ENCODE measurements at places on chromosomes 1 and 21.
A peak's percentile ranks its signal among the peaks of the same experiment; 100 is the strongest.

- DNase-seq: peak; percentile 82
Measured at GRCh38 chr1:36207339-36207738, 16.9 kb upstream of the THRAP3 start.

DNA sequence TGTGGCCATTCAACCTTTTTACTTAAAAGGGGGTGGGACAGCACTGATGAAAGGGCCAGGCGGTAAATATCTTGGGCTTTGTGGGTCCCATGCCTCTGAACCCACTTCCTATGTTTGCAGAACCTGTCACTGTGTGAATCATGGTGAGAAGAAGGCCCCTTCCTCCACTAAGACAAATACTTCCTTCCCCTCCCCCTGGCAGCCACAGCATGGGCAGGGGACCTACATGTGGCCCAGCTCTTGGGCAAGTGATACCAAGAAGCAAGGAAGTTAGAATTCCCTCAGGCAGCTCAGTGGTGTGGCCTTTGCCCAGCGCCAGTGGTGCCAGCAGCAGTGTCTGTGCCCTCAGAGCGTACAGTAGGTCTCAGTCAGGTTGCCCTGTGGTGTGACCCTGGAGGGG, 168.6 kb downstream of the TRIM33 start:
- DNase-seq: no peak

DNA sequence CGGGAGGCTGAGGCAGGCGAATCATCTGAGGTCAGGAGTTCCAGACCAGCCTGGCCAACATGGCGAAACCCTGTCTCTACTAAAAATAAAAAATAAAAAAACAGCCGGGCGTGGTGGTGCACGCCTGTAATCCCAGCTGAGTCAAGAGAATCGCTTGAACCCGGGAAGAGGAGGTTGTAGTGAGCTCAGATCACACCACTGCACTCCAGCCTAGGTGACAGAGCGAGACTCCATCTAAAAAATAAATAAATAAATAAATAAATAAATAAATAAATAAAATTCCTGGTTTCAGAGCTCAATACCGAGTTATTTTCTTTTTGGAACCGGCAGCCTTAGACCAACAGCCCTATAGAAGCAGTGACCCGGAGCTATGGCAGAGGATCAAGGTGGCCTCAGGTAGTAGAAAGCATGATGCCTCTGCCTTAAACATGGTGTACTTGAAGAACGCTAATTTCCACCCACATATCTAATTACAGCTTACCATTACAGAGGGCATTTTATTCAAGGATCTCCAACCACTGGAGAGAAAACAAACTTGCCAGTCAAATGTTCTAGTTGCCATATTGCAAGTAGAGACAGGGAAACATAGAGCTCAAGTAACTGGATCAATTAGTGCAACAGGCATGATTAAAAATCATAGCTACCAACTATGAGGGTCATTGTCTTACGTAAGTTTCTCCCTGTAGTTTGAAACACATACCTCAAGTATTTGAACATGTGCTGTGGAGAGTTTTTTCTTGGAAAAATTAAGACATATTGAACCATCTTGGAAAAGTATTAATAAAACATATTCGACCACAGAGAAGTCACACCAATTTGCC, 2.0 kb upstream of the ENAH start:
- no peak for DNase-seq

DNA sequence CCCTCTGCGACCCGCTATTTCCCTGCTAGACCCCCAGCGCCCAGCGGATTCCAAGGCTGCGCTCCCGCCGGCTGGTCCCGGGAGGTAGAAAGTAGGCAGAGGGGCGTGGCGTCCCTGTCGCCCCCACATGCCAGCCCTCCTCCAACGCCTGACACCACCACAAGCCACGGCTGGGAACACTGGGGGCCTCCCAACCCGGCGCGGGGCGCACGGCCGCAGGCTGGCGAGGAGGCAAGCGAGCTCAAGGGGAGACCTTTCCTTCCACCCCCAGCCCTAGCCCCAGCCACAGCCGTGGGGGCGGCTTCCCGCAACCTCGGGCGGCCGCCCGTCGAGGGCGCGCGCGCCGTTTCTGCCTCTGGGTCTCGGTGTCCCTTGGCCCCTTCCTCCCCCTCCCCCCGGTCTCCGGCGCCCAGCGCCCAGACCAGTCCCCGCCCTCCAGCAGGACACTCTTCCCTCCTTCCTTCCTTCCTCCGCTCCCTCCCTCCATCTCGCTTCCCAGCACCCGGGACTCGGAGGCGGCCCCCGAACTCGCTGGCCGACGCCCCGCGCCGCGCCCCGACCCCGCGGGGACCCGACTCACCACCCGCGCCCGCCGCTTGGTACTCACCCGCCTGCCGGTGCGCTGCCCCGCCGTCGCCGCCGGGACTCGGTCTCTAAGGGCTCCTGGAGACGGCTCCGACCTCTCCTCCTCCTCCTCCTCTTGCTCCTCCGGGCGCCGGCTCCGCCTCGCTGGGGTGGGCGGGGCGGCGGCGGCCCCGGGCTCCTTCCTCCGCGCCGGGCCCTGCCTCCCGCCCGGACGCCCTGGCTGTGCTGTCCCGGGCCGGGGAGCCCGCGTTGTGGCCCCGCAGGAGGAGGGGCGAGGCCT, at the start of gene GNG12:
Gene GNG12, minus strand, starts transcription at position 731 of the 865 bp plus-strand sequence. CDS start 125,781 bp downstream, outside the sequence.
- peak; percentile 72 for DNase-seq

DNA sequence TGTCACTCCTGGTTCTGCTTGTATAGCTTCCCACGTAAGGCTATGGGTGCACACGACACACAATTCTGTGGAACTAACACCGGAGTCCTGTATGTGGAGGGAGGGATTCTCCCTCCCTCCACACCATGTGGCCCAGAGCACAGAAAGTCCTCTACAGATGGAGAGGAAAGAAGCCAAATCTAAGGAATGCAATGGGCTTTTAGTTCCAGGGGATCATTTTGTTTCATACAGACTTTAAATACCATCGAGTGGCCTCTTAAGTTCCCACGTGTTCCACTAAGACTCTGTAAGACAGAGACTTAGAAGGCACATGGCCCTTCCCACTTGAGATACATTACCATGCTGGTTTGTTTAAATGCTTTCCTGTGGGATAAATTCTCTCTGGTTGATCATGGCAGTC, 156.0 kb downstream of the TGFB2 start:
- DNase-seq: no peak

- no peak for DNase-seq
Measured at GRCh38 chr1:2583331-2583791, 3.2 kb upstream of the PRXL2B start.

- DNase-seq: peak; percentile 84
Measured at GRCh38 chr1:209884665-209885117, 53.3 kb upstream of the SYT14 start.

DNA sequence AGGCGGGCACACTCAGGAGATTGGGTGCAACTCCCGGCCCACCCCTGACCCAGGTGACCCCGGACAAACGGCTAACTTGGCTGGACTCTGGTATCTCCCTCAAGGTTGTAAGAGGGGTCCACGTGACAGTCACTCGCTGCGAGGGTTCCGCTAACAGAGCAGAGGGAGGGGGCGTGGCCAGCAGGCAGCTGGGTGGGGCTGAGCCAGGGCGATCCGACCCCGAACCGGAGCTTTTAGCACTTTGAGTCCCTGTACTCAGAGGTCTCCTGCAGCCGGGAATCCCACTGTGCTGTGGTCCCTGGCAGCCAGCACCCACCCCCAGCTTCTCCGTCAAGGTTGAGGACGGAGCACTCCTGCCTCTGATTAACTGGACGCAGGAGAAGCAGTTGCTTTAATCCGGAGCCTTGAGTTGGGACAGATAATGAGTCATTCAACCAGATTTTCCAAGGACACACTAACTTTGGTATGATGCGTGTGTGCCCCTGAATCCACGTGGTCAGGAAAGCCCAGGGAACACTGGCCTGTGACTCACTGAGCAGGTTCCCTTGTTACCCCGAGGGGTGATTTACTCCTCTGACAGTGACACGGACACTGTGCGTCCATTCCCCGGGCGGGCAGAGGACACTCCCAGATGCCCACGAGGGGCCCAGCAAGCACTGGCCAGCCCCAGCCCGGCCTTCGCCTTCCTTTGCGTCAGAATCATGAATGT, 16.8 kb downstream of the TRPM2 start:
- peak; percentile 32 for DNase-seq

DNA sequence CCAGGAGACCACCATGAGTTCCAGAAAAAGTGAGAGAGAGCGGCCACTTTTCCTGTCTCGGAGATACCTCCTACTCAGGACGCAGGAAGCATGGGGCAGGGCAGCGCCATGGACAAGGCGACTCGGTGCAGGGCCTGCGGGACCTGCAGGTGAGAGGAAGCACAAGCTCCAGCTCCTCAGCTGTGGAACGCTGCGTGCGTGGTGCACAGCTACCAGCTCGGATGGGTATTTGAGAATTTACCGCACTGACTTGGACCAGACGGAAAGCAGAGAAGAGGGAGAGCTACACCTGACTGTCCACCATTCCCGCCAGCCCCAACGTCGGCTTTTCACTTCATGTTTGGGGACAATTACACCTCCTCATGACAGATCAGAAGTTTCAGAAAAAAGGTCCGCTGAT, 8.2 kb upstream of the CDK11A start:
- no peak for DNase-seq

GRCh38 chr1:218068241-218068640, 216.9 kb upstream of the RRP15 start:
- no peak for DNase-seq

Measured in body of pancreas (tissue), 4 donors.